ENCODE measurements at places on chromosomes 2 and 18.

DNA sequence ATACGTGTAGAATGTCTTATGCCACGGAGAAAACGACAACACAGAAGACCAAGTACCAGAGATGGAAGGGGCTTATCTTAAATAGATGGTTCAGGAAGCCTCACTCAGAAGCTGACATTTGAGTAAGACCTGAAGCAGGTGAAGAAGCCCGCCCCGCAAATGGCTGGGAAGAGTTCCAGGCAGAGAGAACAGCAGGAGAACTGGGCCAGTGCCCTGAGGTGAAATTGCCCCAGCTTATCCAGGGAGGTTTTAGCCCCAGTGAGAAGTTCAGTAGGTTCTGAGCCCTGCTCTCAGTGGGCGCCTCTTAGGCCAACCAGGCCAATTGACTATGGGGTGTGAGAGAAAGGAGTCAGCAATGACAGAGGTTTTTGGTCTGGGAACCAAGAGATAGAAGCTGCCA lies 166.1 kb upstream of the FOSL2 start:
- DNase-seq = no peak

DNA sequence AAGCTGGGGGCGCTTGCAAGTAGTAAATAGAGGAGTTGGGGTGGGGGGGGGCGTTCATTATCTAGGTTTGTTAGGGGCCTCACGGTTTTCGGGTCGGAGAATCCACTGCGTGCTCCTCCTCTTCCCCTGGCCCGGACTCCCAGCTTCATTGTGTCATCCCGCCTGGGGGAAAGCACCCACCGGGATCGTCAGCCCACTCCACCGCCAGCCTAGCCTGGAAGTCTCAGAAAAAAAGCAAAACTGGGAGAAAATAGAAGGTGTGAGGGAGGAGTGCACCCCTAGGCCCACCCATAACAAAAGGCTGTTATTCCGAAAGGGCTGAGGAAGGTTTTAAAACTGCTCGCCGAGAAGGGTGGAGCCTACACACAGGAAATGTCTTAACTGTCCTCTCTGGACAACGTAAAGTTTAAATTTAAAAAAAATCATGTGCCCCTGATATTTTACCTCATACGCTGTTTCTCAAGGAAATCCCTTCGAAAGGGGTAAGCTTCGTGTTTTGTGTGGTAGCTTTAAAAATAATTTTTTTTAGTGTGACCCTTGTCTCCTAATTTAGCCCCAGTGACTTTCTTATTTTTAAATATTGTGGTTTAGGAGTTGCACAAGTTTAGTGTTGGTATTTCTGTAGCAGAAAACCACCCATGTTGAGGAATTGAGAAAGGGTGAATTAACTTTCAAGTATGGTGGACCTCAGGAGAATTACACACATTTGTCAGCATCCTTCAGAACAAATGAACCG lies 104.2 kb downstream of the SPTBN1 start:
- peak; percentile 55 for DNase-seq

GRCh38 chr2:100260712-100261620 lies 61.3 kb downstream of the LONRF2 start:
- DNase-seq = peak; percentile 32

DNA sequence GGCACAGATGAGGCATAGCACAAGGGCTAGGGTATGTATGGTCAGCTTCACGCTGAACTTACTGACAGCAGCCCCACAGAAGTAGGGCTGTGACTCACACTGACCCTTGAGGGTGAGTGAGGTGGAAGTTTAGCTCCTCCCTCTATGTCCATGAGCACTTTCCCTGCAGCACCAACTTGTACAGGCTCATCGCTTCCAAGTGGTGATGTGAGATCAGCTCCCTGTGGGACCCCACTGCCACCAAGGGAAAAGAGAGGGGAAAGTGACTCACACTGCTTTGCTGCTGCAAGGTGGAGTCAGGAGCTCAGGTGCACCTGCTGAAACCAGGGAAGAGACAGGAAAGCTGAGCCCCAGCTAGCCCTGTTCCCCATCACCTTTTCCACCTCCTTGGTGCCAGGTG lies 91.5 kb downstream of the TEX51 start:
- DNase-seq = no peak

GRCh38 chr18:21853016-21853415 lies 112.4 kb downstream of the MIB1 start:
- no peak for DNase-seq

- no peak for DNase-seq
Measured at GRCh38 chr2:186883666-186884065, 34.7 kb upstream of the ZSWIM2 start.

DNA sequence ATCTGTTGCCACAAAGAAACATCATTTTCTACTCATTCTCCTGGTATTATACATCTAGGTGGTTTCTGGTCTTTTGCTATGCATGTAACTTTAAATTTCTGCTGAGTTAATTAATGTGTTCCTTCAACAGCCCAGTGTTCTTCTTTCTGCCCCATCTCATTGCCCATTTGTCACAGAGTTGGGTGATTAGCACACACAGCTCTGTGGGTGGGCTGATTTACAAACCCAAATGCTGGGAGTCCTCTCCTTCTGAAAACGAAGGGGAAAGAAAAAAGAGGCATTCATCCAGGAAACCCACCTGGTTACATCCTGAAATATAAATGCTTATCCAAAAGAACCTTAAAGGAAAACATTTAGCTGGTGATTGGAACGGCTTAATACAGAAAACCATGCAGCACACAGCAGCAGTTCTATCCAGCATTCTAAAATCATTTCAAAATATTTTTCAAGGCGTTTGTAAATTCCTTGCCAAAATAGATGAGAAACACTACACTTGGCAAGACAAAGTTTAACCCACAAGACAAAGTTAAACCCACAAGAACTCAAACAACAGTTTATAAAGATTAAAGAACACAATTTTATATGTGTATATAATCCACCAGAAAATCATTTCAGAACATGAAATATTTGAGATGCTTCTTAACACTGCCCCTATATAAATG lies 177.9 kb downstream of the ANTXR1 start:
- no peak for DNase-seq

GRCh38 chr2:178377046-178377445 lies 73.9 kb downstream of the PRKRA start:
- no peak for DNase-seq

- DNase-seq = no peak
Measured at GRCh38 chr2:189587780-189588179, 7.2 kb upstream of the SLC40A1 start.

- no peak for DNase-seq
Measured at GRCh38 chr2:165827921-165828276, 33.9 kb upstream of the GALNT3 start.

- no peak for DNase-seq
Measured at GRCh38 chr2:149145314-149146295, 107.1 kb downstream of the LYPD6B start.

DNA sequence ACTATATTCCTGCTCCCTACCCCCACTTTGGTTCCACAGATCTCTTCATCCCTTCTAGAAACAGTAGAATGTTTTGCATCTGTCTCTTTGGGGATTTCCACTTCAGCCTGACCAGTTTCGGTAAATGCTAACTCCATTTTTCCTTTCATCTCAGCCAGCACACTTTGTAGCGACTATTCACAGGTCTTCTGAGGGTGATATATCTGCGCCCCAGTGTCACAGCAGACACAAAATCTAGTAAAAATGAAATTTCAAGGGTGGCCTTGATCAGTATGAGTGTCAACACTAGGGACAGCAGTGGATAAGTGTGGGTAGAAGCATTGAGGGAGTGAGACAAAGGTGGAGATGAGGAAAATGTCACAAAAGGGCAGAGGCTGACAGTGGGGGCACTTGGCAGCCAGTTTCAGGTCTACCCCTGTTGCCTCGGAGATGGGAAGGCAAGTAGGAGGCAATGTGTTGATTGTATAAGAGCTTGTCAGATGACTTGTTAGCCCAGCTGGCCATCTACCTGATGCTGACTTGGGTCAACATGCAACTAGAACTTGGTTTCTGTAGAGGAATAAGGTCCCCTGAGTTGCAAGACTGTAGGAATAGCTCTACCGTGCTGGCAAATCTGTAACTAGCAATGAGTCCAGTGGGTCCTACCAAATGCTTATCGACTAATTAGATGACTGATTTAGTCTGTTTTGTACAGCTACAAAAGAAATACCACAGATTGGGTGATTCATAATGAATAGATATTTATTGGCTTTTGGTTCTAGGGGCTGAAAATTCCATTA lies 60.7 kb downstream of the CXCR4 start:
- peak; percentile 62 for DNase-seq

DNA sequence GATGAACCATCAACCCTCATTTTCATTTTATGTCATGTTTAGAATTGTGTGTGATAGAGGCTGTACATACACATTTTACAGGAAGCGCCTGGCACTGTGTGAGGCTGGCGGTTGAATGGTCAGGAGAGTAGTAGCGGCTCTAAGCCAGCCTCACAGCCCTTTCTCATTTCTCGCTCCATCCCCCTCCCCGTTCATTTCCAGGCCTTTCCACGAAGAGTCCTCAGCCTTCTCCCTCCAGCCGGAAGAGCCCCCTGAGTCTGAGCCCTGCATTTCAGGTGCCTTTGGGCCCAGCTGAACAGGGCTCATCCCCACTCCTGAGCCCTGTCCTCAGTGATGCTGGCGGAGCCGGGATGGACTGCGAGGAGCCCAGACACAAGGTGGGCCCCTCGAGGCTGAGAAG lies 51.8 kb downstream of the STK25 start:
- no peak for DNase-seq

DNA sequence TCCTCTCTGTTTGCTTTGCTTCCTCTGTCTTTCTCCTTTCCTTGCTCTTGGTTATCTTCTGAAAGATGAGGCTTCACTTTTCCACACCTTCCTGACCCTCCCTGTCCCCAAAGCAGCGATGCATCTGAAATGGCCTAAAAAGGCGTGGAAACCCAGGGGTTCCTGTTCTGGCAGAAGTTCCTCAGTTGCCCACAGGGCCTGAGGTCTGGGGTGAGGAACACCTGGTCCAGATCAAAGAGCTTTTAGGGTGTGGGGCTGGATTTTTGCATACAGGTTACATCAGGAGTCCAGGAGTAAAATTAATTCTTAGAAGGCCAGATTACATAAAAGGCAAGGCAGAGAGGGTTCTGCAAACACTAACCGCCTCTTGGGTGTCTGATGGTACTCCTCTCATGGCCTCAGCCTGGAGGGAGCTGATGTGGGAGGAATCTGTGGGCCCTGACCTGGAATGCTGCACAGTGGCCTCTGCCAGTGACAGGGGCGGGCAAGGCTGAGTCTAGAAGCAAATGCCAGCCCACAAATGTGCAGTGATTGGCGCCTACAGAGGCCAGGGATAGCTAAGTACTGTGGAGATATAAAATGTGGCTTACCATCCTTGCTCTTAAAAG lies 41.8 kb downstream of the INPP4A start:
- no peak for DNase-seq

GRCh38 chr2:216214768-216215167 lies 105.6 kb downstream of the XRCC5 start:
- no peak for DNase-seq

GRCh38 chr2:169877398-169877797 lies 50.1 kb downstream of the UBR3 start:
- DNase-seq = no peak

- DNase-seq = no peak
Measured at GRCh38 chr2:224892574-224893204, 149.6 kb downstream of the DOCK10 start.

DNA sequence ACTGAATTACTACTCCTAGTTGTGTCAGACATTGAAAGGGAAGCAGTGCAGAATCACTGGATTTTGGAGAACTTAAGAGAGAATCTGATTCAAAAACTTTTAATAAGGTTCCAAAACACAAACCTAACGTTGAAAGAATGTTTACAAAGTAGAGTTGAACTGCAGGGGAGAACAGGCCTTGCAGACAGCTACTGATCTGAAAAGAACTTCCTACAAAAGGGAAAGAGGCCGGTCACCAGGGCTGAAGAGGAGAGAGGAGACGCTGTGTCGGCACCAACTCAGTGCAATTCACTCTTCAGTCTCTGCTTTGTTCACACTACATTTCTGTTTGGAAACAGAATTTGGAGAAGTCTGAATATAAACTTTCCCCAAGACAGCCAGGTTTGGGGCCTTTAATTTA lies 124.0 kb downstream of the GAREM1 start:
- no peak for DNase-seq

GRCh38 chr2:109611467-109612095 lies 2.2 kb downstream of the SEPTIN10 start:
- no peak for DNase-seq

- peak; percentile 71 for DNase-seq
Measured at GRCh38 chr18:8988260-8988871, 114.1 kb upstream of the NDUFV2 start.

GRCh38 chr18:3784949-3785348 lies 335.0 kb downstream of the TGIF1 start:
- DNase-seq = no peak

DNA sequence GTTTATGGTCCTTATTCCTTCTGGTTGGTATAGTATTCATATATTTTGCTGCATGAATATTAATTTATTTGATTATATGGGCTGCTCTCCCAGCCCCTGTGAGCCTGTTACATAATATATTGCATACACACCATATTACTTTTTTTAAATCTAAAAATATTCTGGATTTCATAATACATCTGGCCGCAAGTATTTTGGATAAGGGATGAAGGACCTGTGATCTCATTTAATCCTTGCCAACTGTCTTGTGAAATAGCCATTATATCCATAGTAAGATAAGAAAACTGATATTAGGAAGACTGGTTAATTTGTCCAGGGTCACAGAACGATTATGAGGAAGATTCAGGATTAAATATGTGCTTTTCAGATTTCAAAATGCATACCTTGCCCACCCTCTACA lies 433.6 kb downstream of the LPIN1 start:
- DNase-seq = no peak

DNA sequence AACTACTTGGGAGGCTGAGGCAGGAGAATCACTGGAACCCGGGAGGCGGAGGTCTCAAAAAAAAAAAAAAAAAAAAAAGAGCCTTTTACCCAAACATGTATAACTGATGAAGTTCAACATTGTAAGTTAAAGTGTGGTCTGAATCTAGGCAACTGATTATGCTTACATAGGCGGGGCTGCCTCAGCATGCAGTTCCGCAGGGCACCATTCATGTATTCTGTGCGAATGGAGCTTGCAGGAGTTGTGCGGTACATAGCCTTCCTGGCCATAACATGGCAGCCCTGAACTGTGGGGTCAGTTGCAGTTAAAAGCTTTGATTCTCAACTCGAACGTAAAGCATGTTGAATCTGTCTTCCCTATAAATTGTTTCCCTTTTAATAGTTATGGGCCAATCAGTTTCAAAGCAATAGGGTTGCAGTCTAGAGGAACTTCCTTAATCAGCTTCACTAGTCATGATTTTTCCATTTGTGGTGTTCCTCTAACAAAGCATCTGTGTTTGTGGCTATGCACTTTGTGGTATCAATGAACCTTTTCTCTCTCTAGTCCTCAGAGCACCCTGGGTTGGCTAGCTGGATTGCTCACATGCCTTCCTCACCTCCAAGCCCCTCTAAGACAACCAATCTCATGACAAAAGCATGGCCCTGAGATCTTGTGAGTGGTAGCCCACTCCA lies 30.6 kb upstream of the CEP68 start:
- DNase-seq = no peak
